Ascending aorta (tissue), 2 donors: ENCODE measurements at places on chromosomes 2 and 18. TPM values are rescaled to one million over a fixed set of nuclear protein-coding genes. Genes with fewer than 3 reads are reported as not detected.
A peak's percentile ranks its signal among the peaks of the same experiment; 100 is the strongest.

Gene HTR2B
- 0.75 TPM for total RNA-seq

Gene MALL
- 38.5 TPM for total RNA-seq

DNA sequence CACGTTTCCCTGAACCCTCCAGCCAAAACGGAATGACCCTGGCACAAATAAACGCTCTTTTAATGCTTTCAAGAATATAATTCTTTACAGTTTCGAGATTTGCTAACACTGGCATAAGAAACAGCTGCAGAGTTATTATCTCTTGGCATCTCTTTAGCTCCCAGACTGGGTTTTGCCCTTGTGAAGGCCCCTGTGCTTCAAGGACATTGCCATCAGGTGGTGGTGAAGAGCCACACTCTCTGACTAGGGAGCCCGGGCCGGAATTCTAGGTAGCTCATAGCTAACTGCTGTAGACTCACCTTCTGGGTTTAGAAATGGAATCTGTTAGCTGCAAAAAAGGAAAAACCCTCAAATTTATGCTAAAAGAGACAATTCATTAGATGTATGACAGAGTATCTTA lies 13.3 kb upstream of the GALNT14 start:
- no peaks in the 10 kb centered on the region for H3K4me1 ChIP-seq
- no peak for DNase-seq
- H3K36me3 ChIP-seq = no peaks in the 10 kb centered on the region
- no peak overlapping the region for H3K4me3 ChIP-seq
- no peak overlapping the region for H3K27ac ChIP-seq
- H3K27me3 ChIP-seq = no peaks in the 10 kb centered on the region

DNA sequence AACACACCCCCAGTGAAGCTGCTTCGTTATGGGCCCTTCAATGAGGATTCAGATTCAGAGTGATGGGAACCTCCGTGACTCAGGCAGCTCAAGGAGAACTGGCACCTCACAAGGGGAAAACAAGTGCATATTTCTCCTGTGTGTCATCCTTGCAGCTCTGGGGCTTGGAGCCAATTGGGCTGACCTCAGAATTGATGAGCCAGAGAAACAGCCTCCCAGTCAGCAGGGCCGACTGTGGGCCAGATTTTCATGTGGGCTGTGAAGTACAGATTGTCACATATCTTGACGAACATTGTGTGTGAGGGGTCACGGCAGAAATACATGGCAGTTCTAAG lies 189.6 kb upstream of the SP5 start:
- no peaks in the 10 kb centered on the region for H3K36me3 ChIP-seq
- no peaks in the 10 kb centered on the region for H3K27me3 ChIP-seq
- peak overlapping the region; percentile 62 for H3K27ac ChIP-seq
- peak; percentile 94 for DNase-seq
- peaks cover 3% of the 10 kb centered on the region for H3K4me1 ChIP-seq
- H3K4me3 ChIP-seq = peak overlapping the region; percentile 8

DNA sequence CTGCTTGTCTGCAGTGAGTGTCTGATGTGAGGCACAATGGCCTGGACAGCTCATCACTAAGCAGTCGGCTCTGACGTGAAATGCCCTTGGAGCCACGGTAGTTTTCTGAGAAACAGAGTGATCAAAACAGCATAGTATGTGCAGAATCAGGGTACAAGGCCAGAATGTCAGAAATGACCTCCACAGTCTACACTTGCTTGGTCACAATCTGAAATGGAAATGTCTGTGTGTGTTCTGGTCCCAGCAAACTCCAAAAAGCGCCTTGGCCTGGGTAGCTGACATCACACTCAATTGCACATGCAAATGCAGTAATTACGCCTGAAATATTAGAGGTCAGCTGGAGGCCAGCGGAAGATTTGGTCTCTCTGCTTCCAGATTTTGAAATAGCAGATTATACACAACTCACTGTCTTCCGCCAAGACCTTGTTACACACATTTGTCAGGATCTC lies 95.4 kb downstream of the CTAGE1 start:
- H3K27me3 ChIP-seq = no peaks in the 10 kb centered on the region
- peaks cover 11% of the 10 kb centered on the region for H3K4me1 ChIP-seq
- no peaks in the 10 kb centered on the region for H3K36me3 ChIP-seq
- H3K4me3 ChIP-seq = no peak overlapping the region
- peak overlapping the region; percentile 57 for H3K27ac ChIP-seq

DNA sequence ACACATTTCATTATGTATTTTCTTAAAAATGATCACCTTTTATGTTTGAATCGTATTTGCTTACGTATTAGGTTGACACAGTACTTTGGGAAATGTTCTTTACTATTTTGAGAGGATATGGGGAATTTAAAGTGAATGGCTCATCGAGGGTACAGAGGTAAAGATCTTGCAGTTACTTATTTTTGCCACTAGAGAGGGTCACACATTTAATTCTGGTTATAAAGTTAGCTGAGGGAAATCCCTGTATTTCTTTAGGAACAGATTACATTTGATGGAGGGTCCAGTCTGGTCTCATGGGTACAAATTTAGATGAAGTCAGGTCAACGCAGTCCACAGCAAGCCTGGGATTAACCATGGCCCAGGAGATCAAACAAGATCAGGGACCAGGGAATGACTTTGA lies 24.5 kb downstream of the DYNC2LI1 start:
- no peaks in the 10 kb centered on the region for H3K27me3 ChIP-seq
- H3K27ac ChIP-seq = no peak overlapping the region
- H3K4me3 ChIP-seq = no peak overlapping the region
- H3K36me3 ChIP-seq = peaks cover 5% of the 10 kb centered on the region
- no peak for DNase-seq
- no peaks in the 10 kb centered on the region for H3K4me1 ChIP-seq

DNA sequence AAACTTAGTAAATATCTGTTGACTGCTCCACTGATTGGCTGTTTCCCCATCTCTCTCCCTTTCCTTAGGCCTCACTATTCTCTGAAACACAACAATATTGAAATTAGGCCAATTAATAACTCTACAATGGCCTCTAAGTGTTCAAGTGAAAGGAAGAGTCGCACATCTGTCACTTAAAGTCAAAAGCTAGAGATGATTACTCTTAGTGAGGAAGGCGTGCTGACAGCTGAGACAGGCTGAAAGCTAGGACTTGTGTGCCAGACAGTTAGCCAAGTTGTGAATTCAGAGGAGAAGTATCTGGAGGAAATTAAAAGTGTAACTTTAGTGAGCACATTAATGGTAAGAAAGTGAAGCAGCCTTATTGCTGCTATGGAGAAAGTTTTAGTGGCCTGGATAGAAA lies 48.4 kb downstream of the PLEK start:
- H3K4me1 ChIP-seq = no peaks in the 10 kb centered on the region
- no peak overlapping the region for H3K27ac ChIP-seq
- H3K4me3 ChIP-seq = no peak overlapping the region
- no peaks in the 10 kb centered on the region for H3K36me3 ChIP-seq
- no peak for DNase-seq
